Left ventricle myocardium inferior (tissue), 1 donor: ENCODE measurements at places on chromosomes 12 and 14. TPM values are rescaled to one million over a fixed set of nuclear protein-coding genes. Genes with fewer than 3 reads are reported as not detected.

GRCh38 chr12:57838594-57839302 is 7.8 kb downstream of the CTDSP2 start:
- no peak for DNase-seq

DNA sequence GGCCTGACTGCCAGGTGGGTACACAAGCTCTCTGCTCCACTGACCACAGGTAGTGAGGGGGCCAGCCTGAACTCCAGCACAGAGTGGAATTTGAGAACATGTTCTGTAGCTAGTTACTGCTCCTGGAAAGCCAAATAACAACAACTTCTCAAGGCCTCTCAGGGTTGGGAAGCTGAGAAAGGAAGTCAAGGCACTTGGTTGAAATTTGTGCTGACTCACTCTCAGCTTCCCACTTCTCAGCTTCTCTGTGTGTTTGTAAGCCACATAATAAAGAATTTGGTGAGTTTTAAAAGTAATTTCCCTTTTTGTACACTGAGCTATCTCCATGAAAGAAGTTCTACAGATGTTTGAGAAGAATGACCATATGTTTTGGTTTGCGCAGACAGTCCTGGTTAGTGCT is 234.9 kb downstream of the KTN1 start:
- no peak for DNase-seq

DNA sequence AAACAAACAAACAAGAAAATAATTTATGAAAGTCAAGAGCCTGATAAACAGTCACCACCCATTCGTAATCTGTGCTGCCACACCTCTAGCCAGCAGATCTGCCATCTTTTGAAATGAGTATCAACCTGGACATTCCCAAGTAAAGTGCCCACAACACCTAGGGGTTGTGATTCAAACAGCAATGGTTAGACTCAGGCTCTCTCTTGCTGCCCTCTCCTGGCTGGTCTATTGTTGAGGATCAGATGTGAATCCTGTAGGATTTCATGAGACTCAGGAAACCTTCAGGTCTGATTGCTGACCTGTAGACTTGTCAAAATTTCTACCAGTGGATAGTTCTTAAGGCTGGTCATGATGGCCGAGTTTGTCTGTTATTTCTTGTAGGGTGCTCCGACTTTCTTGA is 26.8 kb downstream of the DGLUCY start:
- no peak for DNase-seq

- no peak for DNase-seq
These were observed 42.5 kb downstream of the PKP2 start for GRCh38 chr12:32854097-32854496.

- no peak for DNase-seq
These were observed 7.8 kb downstream of the FOXA1 start for GRCh38 chr14:37587131-37587803.

- DNase-seq, result no peak
These were observed 253.0 kb upstream of the FLRT2 start for GRCh38 chr14:85276979-85277228.

Gene MYRFL
- 0.14 TPM for total RNA-seq

Gene KRT75
- total RNA-seq, result not detected

Gene RFX4
- total RNA-seq, result not detected

Gene BCAT1
- total RNA-seq, result 4.3 TPM
